ENCODE measurements at places on chromosomes 12 and 14.

- DNase-seq = no peak
Measured at GRCh38 chr14:60720962-60721325, 3.2 kb downstream of the SIX4 start.

DNA sequence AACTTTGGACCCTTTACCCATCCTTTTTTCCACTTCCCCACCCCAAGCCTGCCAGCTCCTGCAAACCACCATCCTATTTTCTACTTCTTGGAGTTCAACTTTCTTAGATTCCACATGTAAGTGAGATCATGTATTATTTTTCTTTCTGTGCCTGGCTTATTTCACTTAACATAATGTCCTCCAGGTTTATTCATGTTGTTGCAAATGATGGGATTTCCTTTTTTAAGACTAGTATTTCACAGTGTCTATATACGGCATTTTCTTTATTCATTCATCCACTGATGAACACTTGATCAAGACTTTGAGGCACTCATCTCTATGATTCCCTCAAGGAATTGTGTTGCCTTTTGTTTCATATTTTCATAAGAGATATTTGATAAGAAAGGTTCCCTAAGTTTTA lies 5.6 kb upstream of the PRPF39 start:
- DNase-seq = no peak

- no peak for DNase-seq
Measured at GRCh38 chr14:31943861-31944255, 133.2 kb upstream of the ARHGAP5 start.

- no peak for DNase-seq
Measured at GRCh38 chr12:48602192-48602989, 32.5 kb upstream of the LALBA start.

- no peak for DNase-seq
Measured at GRCh38 chr12:132218527-132218875, 74.2 kb downstream of the NOC4L start.

DNA sequence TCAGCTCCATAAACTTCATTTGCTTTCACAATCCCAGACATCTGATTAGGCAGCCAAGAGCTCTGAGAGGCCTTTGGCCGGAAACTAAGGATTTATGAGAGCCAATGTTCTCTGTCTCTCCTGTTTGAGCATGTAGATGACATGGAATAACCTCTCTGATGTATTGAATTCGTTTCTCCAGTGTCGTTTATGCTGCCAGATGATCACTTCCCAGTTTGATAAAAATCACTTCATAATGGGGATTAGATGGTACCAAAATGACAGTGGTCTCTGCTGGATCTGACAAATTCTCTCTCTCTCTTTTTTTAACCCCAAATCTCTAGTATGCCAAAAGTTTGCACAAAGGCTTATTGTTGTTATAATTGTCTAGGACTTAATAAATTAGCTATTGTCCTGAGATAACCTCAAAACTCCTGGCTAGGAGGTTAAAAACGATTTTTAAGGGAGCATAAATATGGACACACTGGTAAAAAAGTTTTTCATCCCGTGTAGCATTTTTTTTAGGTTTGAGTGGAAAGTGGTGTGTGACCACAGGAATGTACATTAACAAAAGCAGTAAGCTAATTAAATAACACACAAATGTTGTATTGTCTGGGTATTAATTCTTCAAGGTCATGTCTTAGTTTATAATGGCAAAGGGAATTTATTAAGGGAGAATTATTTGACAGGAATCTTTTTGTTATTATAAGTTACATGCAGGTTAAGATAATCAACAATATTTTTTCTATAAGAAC lies 82.6 kb upstream of the USP44 start:
- DNase-seq = no peak

DNA sequence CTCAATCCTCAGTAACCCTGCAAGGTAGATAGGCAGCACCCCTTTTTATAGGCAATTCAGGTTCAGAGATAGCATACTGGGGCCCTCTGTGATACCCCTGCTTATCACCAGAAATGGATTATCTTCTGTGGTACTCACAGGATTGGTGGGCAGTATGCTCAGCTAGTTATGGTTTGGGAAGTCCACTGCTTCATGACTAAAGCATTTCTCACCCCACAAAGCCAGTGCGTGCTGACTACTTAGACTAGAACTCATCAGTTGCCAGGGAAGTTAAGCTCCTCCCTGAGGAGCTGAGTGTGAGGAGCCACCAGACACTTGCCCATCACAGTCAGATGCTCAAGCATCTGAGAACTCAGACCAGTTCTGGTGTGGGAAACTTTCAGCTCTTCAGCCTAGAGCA lies 76.3 kb downstream of the SCAF11 start:
- no peak for DNase-seq

DNA sequence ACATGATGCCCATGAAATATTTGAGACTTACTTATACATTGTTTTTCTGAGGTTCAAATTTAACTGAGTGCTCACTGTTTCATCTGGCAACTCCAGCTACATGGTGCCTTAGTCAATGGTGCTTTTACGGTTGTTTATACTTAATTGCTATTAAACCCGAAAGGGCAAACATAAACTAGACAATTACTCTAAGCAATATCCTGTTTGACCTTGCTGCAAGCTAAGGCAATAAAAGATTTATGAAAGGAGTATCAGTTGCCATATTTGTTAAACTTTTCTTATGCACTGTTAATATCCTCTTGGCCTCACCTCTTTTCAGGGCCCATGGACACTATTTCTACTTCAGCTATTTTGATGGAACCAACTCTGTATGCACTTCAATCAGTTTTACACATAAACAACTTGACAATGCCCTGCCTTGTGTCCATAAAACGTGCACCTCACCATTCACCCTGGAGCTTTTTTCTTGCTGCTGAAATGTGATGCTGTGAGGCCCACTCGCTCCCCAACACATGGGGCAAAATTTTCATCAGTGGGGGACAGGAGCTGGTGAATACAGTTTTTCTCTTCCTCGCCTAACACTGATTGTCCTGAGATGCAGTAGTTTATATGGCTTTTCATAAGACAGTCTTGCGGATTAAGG lies 64.1 kb upstream of the HIF1A start:
- no peak for DNase-seq

GRCh38 chr14:65198346-65198745 lies 96.0 kb upstream of the MAX start:
- DNase-seq = no peak

GRCh38 chr12:116069943-116070342 lies 207.6 kb downstream of the MED13L start:
- no peak for DNase-seq

DNA sequence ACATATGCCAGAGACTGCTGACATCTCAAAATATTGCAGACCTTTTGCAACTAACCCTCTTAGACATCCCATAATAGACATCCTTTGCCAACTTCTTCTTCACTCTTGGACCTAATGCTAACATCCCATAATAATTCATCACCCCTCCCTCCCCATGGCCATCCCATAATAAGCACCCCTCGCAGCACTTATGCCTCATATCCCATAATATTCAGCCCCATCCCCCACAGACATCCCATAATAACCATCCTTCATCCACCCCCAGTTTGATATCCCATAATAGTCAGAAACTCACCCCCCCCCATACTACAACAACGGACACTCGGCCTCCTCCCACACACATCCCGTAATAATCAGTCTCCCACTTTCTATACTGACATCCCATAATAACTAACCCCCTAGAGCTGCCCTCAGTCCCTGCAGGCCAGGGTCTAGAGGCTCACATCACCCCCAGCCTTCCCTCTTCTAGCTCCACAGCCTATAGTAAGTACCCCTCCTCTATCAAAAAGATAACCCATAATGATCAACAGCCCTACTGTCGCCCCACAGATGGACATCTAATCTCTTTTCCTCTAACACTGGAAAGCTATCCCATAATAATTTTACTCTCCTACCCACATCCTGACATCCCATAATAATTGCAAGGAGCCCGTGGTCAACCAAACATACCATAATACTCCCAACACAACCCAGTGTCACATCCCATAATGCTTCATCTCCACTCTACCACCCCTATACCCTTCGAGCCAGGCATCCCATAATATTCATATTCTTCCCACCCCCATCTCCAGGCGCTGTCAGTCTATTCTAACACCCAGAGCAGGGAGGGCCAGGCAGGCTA lies 792 bp upstream of the CHD4 start:
- no peak for DNase-seq

DNA sequence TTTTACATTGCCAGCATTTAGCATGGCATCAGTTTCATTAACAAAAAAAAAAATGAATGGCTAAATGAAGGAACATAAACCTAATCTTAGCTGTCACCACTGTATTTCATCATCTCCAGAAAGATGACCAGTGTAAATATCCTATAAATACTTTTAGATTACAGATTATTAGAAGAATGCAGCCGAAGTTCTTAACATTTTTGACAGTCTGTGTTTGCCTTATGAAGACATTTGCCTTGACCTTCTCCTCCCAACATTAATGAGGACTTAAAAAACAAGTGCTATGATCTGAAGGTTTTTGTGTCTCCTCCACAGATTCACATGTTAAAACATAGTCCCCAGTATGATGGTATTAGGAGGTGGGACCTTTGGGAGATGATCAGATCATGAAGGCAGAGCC lies 253.0 kb downstream of the SNAPC1 start:
- DNase-seq = no peak

DNA sequence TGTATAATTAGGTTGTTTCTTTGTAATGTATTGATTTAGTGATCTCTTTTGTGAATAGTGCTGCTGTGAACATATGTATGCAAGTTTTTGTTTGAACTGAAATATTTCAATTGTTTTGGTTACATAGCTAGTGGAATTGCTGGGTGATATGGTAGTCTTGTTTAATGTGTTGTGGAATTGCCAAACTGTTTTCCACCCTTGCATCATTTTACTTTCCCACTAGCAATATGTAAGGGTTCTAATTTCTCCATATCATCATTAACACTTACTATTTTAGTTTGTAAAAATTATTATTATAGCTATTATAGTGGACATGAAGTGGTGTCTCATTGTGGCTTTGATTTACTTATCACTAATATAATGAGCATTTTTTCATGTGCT lies 5.9 kb downstream of the G2E3 start:
- no peak for DNase-seq

DNA sequence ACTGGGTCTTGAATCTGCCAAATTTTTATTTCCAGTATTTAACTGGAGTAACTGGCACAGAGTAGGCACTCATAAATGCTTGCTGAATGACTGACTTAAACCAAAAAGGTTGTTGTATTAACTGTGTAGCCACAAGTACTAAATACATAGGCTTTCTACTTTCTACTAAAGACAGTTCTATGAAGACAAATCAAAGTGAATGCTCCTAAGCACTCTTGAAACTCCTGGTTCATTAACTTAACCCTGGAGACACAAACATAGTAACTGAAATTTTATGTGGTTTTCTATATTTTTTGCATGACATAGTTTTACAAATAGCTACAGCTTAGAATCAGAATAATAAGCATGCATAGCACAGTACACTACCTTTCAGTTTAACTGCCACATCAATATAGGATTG lies 70.4 kb downstream of the TXNDC16 start:
- DNase-seq = no peak

DNA sequence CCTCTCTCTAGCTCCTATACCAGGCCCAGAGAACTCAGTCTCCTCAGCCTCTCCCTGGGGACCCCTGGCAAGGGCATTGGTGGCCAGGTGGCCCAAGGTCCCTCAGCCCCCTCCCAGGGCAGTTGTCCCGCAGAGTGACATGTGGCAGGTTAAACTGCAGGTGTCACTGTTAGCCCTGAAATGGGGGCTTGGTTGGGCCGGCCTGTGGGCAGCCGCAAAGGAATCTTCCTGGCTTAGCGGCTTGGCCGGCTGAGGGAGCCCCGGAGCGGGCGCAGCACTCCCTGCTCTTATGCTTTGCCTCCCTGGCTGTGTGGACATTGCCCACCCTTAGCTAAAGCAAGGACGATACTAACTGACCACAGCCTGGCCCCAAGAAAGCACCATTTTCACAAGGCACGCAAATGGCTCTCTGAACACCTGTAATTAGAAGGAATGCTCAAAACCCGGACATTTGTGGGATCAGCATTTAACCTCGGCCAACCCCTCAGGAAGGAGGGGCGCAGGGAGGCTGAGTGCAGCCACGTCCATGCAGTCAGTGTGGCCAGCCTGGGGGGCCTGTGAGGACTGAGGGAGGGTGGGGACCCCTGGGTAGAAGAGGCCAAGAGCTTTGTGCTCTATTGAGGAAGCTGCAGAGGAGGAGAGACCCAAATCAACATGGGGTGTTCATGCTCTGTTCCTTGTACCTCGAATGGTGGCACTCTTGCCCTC lies 82.2 kb downstream of the PAPOLA start:
- no peak for DNase-seq

DNA sequence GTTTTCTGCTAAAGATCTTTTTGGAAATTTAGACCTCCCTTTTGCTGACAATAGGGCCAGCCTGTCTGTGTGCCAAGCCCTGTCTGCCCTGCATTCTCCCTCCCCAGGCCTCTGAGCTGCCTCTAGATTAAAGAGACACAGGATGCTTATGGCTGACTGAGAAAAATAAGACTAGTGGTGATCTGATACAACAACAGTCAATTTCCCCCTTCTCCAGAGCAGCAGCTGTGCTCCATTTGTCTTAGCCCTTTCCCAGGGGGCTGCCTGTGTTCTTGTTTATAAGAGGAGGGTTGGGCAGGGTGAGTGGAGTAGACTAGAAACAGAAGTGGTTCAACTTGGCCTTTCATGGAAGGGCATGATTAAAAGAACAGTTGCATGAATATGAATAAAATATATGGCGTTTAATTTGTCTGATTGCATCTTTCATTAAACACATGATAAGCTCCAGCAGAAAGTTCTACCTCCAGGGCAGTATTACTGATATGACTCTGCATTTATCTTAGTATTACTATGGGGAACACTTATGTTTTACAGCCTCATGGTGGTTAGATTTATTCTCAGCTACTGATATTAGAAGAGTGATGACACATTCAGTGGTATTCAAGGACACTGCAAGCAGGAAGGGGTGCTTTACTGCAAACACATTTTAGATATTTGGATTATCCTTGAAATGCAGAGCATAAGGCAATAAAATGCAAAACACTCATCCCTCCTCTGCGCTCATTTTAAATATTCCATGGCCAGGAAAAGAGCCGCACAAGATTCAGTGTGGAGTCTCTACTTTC lies 150.2 kb upstream of the CLEC14A start:
- no peak for DNase-seq

DNA sequence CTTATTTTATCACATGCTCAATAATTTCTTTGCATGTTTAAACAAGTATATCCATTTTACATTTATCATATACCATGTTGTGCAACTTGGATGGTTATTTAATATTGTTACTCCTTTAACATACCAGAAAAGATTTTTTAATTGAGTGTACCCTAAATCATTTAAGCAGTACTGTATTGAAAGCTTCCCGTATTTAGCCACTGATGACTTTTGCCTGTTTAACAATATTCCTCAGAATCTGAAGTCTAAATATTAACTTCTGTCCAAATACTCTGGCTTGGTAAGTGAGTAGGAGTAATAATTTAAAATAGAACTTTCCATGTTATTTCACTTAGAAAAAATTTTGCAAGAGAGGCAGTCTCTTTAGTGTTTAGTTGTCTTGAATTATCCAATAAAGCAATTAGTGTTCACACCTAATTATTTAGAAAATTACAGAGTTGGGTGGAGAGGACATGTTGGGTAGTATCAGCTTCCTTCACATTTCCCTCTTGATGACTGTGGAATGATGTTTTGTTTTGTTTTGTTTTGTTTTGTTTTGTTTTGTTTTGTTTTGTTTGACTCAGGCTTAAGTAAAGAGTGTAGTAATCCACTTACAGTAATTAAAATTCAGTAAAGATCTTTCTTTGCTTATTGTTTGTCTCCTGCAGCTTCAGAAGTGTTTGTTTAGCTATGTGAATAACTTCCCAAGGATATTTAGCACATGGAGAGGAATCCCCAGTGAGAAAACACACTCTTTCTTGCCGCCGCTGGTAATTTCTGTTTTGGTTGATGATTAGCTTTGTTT lies 59.5 kb downstream of the DAAM1 start:
- no peak for DNase-seq
